Bronchial epithelial cell (primary cell): ENCODE measurements at places on chromosomes 2 and 18. TPM values are rescaled to one million over a fixed set of nuclear protein-coding genes. Genes with fewer than 3 reads are reported as not detected.

Gene PRKAG3
- total RNA-seq, result not detected in 2 replicates

DNA sequence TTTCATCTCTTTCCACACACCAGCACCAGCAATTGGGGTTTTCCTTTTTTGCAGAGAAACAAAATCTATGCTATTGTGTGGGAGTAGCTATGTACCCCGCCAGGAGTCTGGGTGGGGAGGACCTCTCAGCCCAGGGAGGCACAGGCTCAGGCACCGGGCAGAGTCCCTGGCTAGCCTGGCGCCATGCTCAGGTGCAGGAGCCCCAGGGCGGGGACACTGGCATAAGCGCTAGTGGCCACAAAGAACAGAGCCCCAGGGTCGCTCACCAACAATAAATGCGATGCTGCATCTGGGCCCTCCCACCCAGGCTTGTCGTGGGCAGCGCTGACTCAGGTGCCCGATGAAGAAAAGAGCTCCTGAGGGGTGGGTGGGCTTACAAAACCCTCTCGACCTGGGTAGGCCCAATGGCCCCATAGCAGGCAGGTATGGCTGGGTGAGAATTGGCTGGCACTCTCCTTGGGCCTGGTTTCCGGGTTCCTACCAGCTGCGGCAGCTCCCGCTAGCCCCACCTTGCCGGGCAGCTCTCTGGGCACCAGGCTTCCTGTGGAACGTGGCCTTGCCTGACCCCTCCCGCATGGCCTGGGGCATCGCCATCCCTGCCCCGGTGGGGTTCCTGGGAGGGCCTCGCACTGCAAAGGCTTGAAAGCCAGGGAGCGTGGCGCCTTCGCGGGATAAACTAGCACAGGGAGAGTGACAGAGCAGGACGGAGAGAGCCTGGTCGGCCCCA is 31.8 kb upstream of the COL6A3 start:
- no peak for DNase-seq

Gene CNTNAP5
- total RNA-seq, result not detected in 2 replicates

Gene RND3
- 217 and 260 TPM in 2 replicates for total RNA-seq

- no peak for DNase-seq
Observed at GRCh38 chr18:54117853-54118773, 106.4 kb downstream of the MBD2 start.

- DNase-seq, result no peak
Observed at GRCh38 chr2:43127208-43127940, 99.0 kb downstream of the ZFP36L2 start.

DNA sequence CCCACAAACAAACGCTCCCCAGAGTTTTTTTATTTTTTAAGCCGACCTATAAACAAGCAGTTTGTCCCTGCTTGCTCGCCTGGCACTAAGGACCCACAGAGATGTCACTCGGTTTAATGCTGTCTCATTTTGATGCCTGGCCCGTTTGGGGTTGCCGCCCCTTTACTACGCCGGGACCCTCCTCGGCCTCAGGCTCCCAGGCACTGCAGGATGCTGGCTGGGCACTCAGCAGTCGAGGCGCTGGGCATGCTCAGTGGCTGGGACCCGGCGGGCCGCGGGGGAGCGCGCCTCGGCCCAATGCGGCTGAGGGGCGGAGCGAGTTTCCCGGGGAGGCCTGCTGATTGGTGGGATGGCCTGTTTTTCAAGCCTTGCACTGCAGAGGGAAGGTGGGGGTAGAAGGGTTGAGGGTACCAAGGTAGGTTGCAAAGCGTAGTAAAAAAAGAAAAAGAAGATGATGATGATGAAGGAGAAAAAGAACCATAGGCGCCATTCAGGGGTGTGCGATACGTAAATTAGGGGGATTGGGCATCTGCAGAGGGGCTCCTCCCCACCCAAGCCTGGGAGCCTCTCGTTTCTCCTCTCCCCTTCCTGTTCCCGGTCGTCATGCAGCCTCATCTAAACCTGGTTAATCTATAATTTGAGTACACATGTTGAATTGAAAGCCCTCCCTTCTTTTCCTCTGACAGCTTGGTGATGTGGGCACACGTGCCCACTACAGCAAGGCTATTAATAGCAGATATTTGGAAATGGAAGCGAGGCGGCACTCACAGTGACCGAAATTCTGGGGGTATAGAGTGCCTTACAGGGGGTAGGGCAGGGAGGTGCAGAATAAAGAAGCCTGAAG is 1.5 kb upstream of the IRS1 start:
- peak; percentile 71 for DNase-seq

Gene PLGLB2
- 1.3 TPM in 1 of 2 replicates, not detected in the other for total RNA-seq

DNA sequence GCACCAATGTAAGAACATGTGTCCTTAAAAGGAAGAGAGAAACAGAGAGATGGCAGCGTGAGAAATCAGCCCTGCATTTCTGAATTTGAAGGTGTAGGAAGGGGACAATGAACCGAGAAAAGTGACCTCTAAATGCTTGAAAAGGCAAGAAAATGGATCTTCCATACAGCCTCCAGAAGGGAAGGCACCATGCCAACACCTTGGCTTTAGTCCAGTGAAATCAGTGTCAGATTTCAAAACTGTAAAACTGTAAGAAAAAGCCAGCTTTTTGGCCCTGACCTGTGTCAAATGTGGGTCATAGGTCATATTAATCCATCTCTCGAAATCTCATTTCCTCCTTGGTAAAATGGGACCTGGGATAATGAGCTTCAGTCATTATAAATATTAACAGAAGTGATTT is 762.3 kb downstream of the DCDC2C start:
- DNase-seq, result no peak

Gene NAB1
- total RNA-seq, result 92.4 and 106 TPM in 2 replicates

- no peak for DNase-seq
Observed at GRCh38 chr2:197704434-197705120, 592 bp upstream of the MARS2 start.

DNA sequence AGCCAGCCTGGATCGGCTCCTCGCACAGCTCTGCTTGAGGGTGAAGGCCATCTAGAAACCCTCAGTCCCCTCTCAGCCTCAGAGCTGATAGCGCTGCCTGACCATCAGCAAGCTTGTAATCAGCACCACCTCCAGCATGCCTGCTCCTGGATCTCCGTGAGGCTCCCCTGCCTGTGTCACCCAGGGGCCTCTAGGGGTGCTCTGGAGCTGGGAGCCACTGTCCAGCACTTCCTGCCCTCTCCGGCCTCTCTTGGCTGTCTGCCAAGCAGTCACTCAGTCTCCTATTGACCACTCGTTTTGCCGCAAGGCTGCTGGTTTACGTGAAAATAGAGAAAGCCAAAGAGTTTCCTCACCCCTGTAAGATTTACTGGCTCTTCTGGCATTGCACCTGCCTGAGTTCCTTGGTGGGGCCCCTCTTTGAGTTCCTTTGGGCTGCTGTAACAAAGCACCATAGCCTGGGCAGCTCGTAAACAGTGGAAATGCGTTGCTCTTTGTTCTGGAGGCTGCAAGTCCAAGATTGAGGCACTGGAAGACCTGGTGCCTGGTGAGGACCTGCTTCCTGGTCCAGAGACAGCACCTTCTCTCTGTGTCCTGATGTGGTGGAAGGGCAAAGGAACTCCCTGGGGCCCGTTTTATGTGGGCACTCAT is 17.9 kb downstream of the CAPN10 start:
- no peak for DNase-seq
